T-helper 9 cell (primary cell): ENCODE measurements at places on chromosomes 7 and 10.
A peak's percentile ranks its signal among the peaks of the same experiment; 100 is the strongest.

DNA sequence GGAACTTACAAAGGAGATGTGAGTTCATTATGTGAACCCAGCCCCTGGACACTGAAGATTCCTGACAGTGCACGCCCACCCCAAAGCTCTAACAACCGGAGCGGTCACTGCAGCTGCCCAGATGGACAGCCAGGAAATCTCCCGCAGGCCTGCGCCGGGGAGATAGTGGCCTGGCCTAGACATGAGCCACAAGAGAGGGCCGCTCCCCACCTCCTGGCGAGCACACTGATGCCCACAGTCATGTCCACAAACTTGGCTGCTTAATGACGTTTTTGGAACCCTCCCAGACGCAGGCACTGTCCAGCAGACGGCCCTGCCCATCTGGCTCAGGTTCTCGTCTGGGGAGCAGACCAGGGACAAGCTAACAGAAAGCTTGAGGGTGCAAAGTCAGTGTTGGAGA, 34.2 kb downstream of the TCERG1L start:
- no peak for DNase-seq

GRCh38 chr7:95476904-95477594, 8.7 kb upstream of the ASB4 start:
- peak; percentile 7 for DNase-seq

DNA sequence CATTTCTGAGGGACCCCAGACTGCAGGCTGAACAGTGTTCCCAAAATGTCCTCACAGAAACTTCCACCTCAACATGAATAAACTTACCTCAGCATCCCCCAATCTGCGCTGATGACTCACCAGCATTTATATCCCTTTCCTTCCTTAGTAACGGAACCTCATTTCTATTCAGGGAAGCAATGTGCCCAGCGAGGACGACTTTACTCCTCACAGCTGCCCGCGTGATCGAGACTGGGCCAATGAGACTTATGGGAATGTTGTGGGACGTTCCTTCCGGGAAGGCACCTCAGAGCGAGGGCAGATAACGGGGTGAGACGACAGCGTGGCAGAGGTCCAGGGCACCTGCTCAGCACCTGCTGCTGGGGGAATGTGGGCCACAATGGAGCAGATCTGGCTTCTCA, 73.1 kb upstream of the CAMK2B start:
- DNase-seq: no peak

DNA sequence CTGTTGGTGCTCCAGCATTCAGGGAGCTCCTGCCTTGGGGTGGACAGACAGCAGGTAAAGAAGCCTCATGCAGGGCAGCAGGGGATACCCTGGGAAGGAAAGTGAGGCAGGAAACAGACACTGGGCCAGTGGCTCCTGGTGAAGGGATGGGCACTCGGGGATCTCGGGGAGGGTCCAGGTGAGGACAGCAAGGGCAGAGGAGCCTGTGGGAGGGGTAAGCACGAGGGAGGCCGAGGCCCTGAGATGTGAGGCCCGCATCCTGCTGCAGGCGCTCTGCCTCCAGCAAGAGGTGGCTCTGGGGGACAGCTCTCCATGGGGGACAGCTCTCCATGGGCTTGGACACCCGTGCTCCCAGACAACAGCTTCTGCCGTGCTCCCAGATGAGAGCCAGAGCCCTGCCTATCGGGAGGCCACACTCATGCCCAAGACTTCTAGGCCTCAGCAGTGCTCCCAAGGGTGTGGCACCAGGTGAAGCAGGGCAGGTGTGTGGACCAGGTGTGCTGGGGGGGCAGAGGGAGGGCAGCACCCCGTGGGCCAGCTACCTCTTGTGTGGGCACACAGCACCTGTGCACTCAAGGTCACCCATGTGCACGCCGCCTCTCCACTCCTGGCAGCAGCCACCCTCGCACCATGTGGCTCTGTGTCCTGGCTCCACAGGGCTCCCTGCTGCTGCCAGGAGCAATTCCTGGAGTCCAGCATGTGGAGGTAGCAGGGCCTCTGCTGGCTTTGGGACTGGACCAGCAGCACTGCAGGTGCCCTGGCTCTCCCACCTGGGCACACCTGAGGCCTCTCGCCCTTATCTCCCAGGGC, 93.6 kb upstream of the INSIG1 start:
- DNase-seq: no peak

DNA sequence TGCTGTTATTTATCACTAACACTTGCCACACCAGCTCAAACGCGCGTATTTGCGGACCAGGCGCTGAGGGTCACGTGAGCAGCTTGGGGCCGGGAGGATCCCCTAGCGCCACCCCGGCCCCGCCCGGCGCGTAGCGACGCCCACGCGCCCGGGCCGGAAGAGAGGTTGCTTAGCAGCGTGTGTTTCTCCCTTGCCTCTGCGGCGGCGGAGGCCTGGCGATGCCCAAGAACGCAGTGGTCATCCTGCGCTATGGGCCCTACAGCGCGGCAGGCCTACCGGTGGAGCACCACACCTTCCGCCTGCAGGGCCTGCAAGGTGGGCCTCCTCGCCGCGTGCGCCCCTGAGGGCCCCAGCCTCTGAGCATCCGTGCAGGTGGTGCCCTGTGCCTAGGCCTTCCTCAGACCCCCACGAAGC, at the start of gene C10orf53:
Gene C10orf53 (plus strand): TSS at position 172 of the 414 bp plus-strand sequence. CDS start 47 bp downstream, at position 219.
- DNase-seq: no peak

- no peak for DNase-seq
Observed at GRCh38 chr10:110224992-110225391, 17.6 kb downstream of the MXI1 start.

DNA sequence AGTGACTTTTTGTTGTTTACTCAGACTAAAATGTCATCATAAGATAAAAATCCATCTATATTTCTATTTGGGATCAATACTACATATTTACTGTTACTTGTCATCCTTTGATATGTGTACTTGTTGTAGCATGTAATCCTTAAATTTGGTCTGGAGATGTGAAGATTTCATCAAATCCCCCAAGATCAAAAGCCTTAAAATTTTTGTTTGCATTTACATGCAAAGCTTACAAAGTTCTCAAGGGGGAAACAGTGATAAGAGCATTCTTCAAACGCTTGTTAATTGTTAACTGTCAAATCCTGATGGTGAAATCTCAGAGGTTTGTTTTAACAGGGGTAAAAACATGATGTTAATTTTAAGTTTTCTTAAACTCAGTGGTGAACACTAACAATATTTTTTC, 84.9 kb upstream of the SKAP2 start:
- no peak for DNase-seq

- no peak for DNase-seq
Observed at GRCh38 chr7:82235713-82236112, 207.9 kb downstream of the CACNA2D1 start.

DNA sequence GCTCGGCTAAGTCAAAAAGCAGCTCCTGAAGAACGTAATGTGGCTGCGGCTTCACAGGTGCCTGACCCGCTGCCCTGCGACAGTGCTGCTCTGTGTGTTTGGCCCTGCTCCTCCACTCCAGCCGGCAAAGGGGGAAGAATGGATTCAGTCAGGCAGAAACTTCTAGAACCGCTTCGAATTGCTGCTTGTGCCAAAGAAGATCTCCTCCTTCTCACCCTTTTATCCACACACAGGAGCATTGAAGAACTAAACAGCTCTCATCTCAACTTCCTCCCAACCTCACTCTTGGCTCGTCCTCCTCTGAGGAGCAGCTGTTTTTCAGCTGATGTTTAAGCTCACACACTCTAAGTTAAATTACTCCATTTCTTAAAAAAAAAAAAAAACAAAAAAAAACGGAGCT, 651.4 kb downstream of the INHBA start:
- no peak for DNase-seq

DNA sequence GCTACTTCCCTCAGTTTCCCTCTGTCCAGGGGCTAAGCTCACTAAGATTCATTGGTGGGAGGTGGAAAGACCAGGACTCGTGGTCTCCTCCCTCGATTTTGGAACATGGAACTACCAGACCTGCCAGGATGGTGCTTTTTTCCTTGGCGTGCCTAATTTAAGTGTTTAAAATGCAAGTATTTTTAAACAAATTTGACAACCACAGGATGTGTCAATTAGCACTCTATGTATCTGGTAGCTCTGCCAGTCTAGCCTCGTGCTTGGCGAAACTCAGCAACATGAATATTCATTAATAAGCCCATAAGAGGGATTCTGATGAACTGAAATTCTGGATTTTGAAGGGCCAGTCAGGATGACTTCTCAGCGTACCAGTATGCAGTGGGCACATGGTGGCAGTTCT, 145.0 kb upstream of the PRR15 start:
- DNase-seq: no peak

GRCh38 chr10:112195224-112195623, 11.7 kb upstream of the GPAM start:
- no peak for DNase-seq

DNA sequence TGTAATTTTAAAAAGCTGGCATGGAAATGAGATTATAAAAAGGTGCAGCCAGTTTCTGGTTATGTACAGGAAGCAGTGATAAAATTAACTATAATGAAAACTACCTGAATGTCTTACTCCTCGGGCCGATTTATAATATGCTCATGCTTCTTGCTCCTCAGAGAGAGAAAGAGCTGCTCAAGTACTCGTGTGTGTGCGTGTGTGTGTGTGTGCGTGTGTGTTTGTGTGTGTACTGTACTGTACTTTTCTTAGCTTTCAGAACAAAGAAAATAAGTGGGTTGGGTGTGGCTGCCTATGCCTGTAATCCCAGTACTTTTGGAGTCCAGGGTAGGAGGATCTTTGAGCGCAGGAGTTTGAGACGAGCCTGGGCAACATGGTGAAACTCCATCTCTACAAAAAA, 96.6 kb upstream of the NMT2 start:
- DNase-seq: no peak

- DNase-seq: no peak
Observed at GRCh38 chr10:21623291-21623690, 89.3 kb downstream of the MLLT10 start.

GRCh38 chr10:3065622-3066021, 1.7 kb upstream of the PFKP start:
- no peak for DNase-seq

GRCh38 chr7:80249619-80250295, 115.1 kb downstream of the GNAI1 start:
- DNase-seq: no peak

- no peak for DNase-seq
Observed at GRCh38 chr10:103847909-103848468, 7.4 kb downstream of the SH3PXD2A start.

DNA sequence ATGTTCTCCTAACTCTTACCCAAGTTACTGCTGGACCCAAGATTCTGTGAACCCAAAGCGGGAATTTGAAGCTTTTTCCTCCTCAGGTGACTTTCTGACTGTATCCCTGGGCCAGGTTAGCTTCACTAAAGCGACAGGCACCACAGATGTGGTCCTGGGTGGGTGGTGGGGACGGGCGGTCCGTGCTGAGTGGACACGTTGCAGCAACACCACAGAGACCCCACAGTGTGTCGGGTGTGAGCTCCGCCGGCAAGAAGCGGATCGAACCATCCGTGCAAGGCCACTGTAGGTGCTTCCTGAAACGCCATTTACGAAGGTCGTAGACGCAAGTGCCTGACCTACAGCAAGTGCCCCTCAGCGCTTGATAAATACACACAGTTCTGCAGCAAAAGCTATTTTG, 325.9 kb downstream of the ADARB2 start:
- no peak for DNase-seq
